ENCODE measurements at places on chromosomes 2 and 18.

DNA sequence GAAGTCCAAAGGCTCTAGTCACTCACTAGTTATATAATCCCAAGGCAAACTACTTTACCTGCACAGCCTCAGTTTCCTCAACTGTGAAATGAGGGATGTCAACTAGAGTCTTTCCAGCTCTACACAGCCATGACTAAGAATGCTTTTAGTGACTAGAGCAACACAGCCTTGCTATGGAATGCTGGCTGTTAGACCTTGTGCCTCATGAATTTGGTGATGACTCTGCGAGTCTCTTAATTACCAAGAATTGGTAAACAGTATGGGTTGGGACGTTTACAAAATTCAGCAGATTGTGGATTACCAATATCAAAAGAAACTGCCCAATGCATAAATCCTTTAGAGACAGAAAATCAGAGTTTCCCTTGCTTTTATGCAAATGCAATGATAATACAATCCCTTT is 163.7 kb downstream of the ASXL3 start:
- no peak for DNase-seq

- DNase-seq: no peak
Observed at GRCh38 chr2:100418406-100418962, 1.0 kb upstream of the CHST10 start.

DNA sequence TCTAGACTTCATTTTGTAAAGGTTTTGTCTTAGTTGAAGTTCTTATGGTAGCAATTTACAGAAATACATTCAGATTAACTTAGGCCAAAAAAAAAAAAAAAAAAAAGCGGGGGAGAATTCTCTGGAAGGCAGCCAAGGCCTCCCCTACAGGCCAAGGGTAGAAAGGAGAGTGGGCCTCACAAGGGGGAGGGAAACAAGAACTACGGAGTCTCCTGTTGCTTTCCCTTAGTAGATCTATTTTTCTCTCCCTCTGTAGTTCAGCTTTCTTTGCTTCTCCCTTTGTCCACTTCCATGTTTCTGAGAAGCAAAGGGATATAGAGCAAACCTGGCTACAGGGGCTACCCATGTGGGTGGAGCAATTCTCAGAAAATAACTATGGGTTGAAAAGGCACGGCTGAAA is 2.4 kb upstream of the STK11IP start:
- DNase-seq: no peak

GRCh38 chr2:27155069-27155520 is 6.3 kb downstream of the TCF23 start:
- DNase-seq: no peak

DNA sequence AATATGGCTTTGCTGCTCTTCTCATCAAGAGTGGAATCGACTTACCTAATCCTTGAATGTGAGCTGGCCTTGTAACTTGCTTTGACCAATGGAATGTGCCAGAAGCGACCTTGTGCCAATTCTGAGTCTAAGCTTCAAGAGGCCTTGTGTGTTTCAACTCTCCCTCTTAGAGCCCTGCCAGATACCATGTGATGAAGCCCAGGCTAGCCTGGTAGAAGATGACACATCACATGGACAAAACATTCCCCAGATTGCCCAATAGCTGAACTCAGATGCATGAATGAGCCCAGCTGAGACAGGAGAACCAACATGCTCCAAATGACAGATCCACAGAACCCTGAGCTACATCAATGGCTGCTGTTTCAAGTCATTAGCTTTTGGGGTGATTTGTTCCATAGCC is 4.2 kb upstream of the KLHL14 start:
- DNase-seq: no peak

DNA sequence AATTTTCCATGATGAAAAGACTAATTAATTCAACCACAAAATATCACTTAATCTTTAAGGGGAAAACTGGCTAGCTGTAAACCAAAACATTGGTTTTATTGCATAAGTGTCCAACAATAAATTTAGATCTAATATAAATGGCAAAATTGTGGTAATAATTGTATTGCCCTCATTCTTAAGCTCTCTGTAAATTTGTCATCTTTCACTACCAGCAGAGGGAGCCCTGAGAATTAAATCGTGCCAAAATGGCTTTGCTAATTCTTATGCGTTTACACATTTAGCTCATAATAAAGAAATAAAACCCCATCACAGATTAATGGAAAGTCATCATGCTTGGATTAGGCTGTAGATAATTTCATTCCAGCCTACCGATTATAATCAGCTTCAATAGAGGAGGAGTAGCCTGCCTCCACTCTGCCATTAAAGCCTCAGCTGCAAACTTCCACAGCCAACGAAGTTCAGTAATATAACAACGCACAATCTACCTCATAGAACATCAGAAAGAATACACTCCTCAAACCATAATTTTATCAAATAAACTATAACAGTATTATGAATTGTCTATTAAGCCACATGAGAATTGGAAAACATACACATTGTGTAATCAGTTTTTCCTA is 70.0 kb upstream of the ATP5MC3 start:
- DNase-seq: no peak

GRCh38 chr2:241668354-241668753 is 18.3 kb downstream of the DTYMK start:
- DNase-seq: no peak

GRCh38 chr2:47272905-47273758 is 118.0 kb upstream of the STPG4 start:
- DNase-seq: no peak

DNA sequence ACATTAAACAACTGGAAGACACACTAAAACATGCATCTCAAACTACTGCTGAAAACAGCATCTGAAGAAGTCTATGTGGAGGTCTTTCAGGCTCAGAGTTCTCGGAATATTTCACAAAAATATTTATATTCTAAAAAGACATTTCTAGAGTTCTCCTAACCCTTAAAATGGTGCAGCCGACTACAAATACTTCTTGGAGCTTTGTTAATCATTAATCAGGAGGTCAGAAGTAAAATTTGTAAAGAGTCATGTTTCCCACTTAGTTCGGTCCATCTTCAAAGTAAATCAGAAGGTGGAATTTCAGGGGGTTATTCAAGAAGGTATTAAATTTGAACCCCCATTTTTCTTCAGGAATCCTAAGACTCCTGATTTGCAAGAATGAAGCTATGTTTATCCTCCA is 72.7 kb downstream of the FAM228A start:
- no peak for DNase-seq

- DNase-seq: no peak
Observed at GRCh38 chr2:20282916-20283592, 58.1 kb upstream of the SDC1 start.

- no peak for DNase-seq
Observed at GRCh38 chr2:48693645-48694044, 61.9 kb downstream of the LHCGR start.

- DNase-seq: no peak
Observed at GRCh38 chr2:8418721-8419120, 263.1 kb upstream of the ID2 start.

GRCh38 chr2:219914577-219914976 is 287.1 kb downstream of the SLC4A3 start:
- no peak for DNase-seq

GRCh38 chr2:38981003-38981669 is 91.5 kb downstream of the ARHGEF33 start:
- DNase-seq: no peak

DNA sequence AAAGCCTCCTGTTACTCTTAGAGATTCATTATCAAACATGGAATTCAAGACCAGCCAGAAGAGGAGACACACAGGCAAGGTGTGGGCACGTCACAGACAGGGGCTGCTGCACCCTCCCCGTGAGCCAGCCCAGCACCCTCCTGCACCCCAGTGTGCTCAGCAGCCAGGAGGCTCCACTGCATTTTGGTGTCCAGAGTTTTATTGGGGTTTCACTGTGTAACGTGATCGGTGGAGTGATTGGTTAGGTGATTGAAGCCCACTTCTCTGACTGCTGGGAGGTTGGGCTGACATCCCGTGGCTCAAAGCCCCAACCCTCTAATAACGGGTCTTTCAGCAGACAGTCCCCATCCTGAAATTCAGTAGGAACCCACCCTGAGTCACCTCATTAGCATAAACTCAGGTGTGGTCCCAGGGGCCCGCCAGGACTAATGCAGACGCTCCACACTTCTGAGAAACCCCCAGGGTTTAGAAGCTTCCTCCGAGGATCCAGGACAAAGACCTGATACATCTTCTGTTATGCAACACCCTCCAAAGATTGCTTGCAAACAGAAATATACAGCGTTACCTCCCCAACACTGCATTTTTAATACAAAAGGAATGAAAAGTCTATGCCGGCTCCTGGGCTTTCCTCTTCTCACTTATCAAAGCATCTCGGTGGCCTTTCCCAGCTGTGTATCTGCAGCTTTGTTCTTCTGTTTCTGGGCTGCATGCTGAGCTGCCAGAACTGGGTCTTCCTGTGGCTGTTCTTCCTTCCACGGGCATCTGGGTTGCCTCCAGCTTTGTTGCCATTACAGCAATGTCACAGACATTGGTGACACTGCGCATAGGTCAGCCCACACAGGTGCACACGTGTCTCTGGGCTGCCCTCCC is 43.7 kb upstream of the SNED1 start:
- DNase-seq: no peak

DNA sequence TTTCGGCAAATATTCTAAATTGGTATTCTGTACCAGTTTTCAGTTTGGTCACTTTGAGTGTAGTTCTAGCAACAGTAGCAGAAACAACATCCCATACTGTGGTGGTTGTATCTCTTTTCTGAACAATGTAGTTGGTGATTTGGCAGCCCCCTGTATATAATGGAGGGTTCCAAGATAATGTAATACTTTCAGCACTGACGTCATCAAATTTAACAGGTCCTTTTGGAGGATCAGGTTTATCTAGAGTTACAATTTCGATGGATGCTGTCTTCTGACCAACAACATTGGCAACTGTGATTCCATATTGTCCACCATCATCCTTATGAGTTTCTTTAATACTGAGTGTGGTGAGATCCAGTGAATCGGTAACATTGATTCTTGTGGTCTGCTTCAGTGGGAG is 88.0 kb downstream of the PLEKHA3 start:
- no peak for DNase-seq

Data from stimulated activated CD4-positive, alpha-beta T cell treated with anti-CD3 and anti-CD28 coated beads, Interleukin-4, amount 100 ng/mL, for 48 hours (primary cell).